Stimulated activated CD4-positive, alpha-beta T cell treated with anti-CD3 and anti-CD28 coated beads, Interleukin-2, amount 100 ng/mL, for 24 hours (primary cell): ENCODE measurements at places on chromosomes 7 and 10.

DNA sequence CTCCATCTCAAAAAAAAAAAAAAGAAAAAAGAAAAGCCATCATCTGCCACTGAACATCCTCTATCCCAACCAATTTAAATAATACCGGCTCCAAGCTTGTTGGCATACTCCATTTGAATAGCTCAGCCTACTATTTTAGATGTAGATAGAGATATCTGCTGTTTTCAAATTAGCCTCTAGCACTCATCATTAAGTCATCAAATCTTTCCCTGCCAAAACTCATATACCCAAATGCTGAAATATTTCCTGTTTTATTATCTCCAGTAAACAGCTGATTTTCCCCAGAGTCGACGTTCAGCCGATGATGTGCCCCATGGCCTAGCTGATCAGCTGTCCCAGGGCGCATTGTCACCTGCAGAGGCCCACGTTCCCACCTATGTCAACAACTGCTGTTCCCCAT, 34.5 kb upstream of the FRMD4A start:
- DNase-seq: no peak

GRCh38 chr10:29881336-29881771, 178.0 kb downstream of the JCAD start:
- DNase-seq: no peak

- no peak for DNase-seq
Observed at GRCh38 chr10:121448766-121449421, 149.3 kb downstream of the FGFR2 start.

- no peak for DNase-seq
Observed at GRCh38 chr10:79473496-79474095, 28.2 kb upstream of the ZCCHC24 start.

DNA sequence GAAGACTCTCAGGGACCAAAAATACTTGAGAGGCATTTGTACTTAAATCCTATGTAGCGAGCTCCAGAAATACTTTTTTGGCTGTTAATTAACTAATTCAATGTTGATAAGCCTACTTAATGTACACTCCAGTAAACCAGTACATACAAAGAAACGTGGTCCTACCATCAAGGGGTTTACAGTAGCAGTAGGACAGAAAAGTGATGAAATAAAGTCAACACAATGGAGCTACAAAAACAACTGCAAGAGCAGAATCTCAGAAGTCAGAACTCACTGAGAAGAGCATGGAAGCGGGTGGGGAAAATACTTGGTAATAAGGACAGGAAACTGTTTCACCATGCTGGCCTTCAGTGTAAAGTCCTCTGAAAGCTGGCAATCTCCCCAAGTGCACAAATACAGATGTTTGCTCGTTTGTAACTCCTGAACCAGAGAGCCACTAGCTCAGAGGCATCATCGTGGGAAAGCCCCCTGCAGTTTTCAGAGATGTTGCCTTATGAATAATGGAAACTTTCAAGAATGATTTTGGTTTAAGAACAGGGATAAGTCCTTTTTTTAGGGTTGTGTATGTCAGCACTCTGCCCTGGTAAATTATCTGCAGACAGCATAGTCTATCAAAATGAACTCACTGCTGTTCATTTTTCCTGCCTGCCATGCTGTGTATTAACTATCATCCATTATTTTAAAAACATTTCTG, 233.2 kb downstream of the SORCS1 start:
- DNase-seq: no peak

- no peak for DNase-seq
Observed at GRCh38 chr7:78473021-78473420, 674.4 kb downstream of the PHTF2 start.

DNA sequence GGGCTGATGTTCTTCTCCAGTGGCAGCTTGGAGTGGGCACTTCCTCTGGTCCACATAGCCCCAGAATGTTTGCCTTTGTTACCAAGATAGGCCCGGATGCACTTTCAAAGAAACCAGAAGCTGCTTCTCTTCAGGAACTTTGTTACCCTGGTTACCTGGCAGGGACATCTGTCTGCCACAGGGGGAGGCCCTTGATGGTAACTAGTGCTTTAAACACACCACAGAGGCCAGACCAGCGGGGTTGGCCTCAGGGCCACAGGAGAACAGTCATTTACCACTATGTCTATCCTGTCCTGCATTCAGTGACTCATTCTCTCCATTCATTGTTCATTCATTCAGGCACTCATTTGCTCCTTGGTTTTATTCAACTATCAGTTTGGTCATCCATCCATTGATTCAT, 11.9 kb upstream of the PLEKHA1 start:
- no peak for DNase-seq
